ENCODE measurements at places on chromosomes 5 and 9.
A peak's percentile ranks its signal among the peaks of the same experiment; 100 is the strongest.

- DNase-seq: no peak
These were observed 369.6 kb upstream of the SEMA6A start for GRCh38 chr5:116944183-116944582.

DNA sequence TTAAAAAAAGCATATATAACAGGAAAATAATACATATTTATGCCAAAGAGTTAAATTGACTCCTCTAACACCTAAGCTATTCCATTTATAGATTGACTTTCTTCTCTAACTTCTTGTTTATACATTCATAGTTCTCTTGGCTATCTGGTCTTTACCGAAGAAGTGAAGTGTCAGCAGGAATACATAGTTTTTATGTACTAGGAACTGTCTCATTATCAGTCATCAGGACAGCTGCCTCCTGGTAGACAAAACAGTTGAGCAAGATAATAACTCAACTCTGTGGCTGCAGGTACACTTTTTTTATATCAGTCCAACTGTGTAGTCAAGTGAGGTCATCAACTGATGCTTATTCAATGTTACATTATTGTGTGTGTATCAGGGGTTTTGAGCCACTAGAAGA is 1436.0 kb upstream of the NUDT12 start:
- no peak for DNase-seq

DNA sequence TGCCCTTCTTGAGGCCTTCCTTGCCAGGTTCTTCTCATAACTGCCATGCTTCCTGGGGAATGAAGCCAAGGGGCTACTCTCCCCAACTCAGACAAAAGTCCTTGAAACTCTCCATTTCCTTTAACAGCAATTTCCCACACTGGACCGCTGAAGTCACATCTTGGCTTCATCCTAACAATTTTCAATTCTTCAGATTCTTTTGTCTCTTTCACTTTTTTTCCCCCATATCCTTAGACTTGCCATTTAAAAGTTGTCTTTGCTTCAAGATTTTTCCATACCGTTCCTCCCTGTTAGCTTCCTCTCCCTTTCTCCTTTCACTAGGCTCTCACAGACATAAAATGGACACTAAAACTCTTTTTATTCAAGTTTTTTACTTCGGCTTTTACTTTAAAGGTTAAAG is 93.1 kb upstream of the ITGA1 start:
- no peak for DNase-seq

GRCh38 chr5:179051784-179052183 is 8.4 kb upstream of the ZNF354C start:
- DNase-seq: no peak

DNA sequence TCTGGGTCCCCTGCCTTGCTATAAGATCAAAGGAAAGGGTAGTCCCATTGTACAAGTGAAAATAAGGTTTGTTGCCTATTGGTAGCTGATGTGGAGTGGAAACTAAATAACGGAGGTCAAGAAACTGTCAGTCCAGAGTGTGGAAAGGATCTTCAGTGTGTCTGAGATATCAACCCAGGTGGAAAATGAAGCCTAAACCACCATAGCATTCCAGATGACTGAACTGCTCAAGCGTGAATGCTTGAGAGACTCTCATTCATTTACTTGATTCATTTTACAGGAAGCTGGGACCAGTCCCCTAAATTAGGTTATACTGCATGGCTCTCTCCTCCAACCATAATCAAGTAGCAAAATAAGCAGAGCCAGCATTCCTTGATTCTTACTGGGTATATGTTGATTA is 116.0 kb upstream of the SLC28A3 start:
- no peak for DNase-seq

DNA sequence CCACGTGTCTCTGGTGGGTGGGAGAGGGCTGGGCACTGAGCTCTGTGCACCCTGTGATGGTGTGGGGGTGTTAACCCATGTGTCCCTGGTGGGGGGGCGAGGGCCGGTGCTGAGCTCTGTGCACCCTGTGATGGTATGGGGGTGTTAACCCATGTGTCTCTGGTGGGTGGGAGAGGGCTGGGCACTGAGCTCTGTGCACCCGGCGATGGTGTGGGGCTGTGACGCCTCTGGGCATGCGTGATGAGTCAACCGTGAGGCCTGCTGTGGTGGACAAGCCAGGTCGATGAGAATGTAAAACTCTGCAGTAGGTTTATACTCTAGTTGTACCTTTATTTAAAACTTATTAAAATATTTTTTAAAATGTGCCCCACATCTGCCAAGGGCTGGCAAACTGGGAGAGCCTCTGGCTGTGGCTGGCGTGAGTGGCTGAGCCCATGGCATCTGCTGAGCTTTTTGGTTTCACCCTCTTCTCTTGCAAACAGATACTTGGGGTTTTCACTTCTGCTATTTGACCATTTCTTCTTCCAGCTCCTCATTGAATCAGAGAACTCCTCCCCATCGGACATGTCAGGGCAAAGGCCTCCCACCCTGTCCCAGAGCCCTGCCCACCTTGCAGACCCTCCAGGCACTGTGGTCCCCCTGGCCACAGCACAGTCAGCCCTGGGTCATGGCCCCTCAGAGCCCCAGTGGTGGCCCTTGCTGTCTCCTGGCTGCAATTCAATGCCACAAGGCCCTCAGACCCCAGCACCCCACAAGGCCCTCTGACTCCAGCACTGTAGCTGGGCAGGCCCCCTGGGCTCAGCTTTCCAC is 18.5 kb upstream of the EXOC3 start:
- DNase-seq: no peak

DNA sequence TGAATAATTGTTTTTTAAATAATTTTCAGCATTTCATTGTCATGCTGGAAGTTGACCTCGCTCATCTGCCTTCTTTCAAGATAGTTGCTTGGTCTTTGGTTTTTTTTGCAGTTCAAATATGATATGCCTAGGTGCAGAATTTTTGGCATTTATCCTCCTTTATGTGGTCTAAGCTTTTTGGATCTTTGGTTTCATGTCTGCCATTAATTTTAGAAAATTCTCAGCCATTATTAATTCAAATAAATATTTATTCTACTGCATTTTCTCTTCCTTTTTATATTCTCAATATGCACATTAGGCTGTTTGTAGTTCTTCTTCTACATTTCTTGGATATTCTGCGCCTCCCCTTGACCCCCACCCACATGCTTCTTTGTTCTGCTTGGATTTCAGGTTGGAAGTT is 63.6 kb downstream of the PHF2 start:
- no peak for DNase-seq

DNA sequence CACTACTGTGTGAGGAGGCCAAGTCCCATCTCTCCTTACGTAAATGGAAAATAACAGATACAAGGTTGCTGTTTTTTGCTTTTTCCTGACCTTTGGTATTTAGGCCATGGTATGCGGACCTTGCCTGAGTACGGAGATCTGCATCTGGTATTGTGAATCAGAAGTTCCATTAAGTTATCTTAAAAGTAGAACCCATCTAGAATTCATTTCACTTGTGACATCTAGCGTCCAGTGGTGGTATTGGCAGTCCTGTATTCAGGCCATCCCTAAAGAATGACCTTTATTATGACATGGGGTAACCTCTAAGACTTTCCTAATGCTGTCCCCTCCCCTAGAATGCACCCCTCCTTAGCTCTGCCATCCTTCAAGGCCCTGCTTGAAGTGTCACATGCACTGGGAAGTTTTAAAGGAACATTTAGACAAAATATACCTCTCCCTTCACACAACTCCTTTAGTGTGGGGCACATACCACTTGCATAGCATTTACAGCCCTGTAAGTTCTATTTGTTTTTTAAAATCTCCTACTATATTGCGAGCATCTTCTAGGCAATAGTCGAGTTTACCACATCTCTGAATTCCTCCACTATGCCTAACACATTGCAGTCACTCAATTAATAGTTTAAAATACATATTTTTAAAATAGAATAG is 1.9 kb upstream of the SPDL1 start:
- peak; percentile 65 for DNase-seq

- no peak for DNase-seq
These were observed 1.2 kb downstream of the COQ4 start for GRCh38 chr9:128323791-128324190.

- no peak for DNase-seq
These were observed 253.9 kb upstream of the RGMB start for GRCh38 chr5:98519571-98519970.

DNA sequence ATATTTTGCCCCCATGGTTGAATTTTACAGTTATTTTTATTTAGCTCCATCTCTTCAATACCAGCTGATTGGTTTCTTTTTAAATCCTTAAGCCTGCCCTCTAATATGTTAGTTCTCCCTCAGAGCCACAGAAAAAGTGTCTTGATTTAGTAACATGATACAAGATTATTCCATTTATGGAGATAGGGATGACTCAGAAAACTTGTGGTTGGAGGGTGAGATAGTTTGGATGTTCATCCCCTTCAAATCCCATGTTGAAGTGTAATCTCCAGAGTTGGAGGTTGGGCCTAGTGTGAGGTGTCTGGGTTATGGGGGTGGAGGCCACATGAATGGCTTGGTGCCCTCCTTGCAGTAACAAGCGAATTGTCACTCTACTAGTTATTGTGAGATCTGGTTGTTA is 115.7 kb downstream of the FBXO38 start:
- no peak for DNase-seq

DNA sequence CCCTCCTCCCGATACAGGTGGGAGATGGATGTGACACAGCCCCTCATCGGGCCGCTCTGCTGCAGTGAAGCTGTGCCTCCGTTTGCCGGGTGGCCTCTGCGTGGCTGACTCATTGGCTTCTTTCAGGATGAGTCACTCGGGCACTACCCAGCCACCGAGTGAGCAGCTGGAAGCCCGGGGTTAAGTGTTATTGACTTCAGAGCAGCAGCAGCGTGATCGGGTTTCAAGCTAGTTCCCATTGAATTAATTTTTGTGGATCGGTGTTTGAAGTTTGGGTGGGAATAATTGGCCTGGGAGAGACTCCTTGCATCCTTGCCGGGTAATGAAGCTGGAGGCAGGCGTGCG is 266.4 kb upstream of the IRX4 start:
- DNase-seq: no peak

GRCh38 chr5:1437876-1438559 is 7.2 kb downstream of the SLC6A3 start:
- DNase-seq: no peak
